ENCODE measurements at places on chromosomes 6 and 20. TPM values are rescaled to one million over a fixed set of nuclear protein-coding genes. Genes with fewer than 3 reads are reported as not detected.

Gene ANKRD6
- 6.5 TPM for total RNA-seq

Gene ANKRD66
- total RNA-seq, result not detected

Gene DYNLRB1
- 157 TPM for total RNA-seq

Gene LST1
- total RNA-seq, result 5.4 TPM

Gene ULBP3
- 0.57 TPM for total RNA-seq

Gene PRL
- total RNA-seq, result not detected

Gene KHDC3L
- not detected for total RNA-seq

Gene PTK6
- total RNA-seq, result not detected

Gene BANF2
- not detected for total RNA-seq

Gene TSHZ2
- 7.5 TPM for total RNA-seq

Gene HECA
- 51.0 TPM for total RNA-seq

Gene VGLL2
- total RNA-seq, result 38.1 TPM

Gene MMS22L
- total RNA-seq, result 3.5 TPM

Gene SLC32A1
- not detected for total RNA-seq

Gene DUSP15
- total RNA-seq, result 3.4 TPM

Gene OXT
- total RNA-seq, result not detected

Gene THEMIS
- 0.08 TPM for total RNA-seq

Gene CD93
- 40.3 TPM for total RNA-seq

Gene SYNDIG1
- total RNA-seq, result 17.6 TPM

Gene CST2
- total RNA-seq, result not detected

Gene TUBB1
- 0.54 TPM for total RNA-seq

Gene PM20D2
- 13.0 TPM for total RNA-seq

Gene FOXA2
- not detected for total RNA-seq

Gene TTK
- total RNA-seq, result 0.22 TPM

Gene ZKSCAN4
- total RNA-seq, result 2.4 TPM

Gene ALDH8A1
- 0.57 TPM for total RNA-seq

Gene CALHM4
- total RNA-seq, result not detected

Gene RIN2
- total RNA-seq, result 63.9 TPM

Gene PRSS35
- 0.83 TPM for total RNA-seq

Gene TBX18
- 4.6 TPM for total RNA-seq

Data from cardiac septum (tissue), 1 donor.